Activated T-cell treated with anti-CD3 and anti-CD28 coated beads for 48 hours (primary cell): ENCODE measurements at places on chromosomes 6 and 20.

- no peak for DNase-seq
Measured at GRCh38 chr6:34412643-34413214, 13.1 kb downstream of the RPS10 start.

DNA sequence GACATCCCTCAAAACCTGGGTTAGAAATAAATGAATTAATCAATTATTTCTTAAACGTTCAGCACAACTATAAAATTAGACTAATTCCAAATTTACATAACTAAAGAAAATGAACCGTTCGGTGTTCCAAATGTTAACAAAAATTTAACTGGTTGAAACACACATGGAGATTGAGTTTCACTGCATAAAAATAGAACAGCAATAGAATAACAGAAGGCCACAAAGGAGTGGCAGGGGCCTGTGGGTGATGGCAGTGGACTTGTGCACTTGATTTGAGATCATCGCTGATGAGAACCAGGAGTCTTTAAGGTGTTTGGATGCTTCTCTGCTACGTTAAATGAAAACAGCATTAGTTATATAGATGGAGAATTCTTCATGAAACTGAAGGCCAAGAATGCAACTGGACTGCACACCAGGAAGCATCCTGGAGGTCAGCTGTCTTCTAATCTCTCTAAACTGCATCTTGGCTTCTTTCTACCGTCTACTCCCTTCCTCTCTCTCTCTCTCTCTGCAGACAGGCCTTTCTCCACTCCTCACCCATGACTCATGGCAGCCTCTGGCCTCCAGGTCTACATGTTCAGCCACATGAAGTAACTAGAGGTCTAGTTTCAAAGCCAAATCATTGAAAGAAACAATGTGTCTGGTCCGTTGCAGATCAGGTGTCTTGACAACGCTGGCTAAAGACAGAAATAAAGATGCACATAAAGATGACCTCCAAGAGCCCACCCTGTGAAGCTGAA lies 111.3 kb downstream of the SIM1 start:
- DNase-seq, result no peak

DNA sequence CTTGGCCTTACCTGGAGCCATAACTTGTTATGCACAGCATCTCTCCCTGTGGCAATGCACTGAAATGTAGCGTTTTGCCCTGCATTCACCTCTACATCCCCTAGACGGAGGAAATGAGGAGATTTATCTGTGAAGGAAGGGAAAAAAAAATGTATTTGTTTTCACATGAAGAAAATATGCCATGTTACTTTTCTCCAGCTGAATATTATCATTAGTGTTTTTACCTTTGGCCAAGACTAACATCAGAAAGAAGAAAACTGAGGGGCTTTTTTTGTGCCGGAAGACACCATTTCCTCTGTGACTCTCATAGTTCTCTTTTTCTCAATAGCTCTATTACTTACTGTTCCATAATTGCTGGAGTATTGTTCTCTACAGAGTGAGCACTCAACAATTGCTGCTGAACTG lies 280.4 kb downstream of the PTPRK start:
- no peak for DNase-seq

GRCh38 chr6:25064006-25064405 lies 128.2 kb upstream of the RIPOR2 start:
- no peak for DNase-seq

DNA sequence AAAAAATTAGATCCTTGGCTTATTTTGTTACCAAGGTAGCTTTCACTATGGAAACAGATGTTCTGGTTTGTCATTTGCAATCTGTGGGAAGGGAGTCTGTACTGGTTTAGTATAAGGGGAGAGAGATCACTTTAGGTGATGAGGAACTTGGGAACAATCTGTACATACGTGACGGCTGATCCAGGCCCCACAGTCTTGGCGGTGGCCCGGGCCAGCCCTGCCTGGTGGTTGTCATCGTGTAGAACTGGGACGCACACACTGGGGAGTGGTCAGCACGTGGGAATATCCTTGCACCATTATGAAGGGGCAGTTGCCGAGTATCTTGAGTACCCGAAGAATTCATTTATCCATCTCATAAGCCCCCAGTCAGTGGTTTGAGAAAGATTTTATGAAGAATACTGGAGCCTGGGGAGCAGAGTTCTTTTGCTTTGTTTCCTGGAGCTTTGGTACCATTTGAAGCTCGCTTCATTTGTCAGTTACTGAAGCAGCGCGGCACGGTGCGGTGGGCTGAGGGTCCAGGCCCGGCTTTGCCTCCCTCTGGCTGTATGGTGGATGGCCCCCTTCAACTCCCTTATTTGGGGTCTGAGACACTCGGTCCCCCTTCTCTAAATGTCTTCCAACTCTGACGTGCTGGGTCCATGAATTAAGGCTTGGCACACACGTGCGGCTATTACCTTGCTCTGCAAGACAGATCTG lies 22.8 kb upstream of the CLDN20 start:
- DNase-seq, result no peak

GRCh38 chr6:105967917-105968602 lies 118.1 kb upstream of the PRDM1 start:
- DNase-seq, result no peak

GRCh38 chr6:19369785-19370184 lies 467.4 kb upstream of the ID4 start:
- no peak for DNase-seq

DNA sequence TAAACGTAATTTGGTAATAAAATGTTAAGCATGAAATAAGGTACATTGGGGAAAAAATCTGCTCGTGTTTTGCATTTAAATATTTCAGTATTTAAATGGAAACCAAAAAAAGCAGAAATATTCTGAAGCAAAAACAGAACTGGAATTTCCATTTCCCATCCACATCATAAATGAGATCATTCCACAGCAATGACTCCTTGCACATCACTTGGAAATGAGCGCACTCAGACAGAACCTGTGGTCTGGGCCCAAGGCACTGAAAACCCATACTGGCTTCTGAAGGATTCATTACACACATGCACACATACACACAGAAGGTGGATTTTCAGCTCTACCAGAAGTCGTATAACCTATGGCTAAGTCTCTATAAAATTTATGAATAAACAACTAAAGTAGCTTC lies 174.8 kb downstream of the IBTK start:
- DNase-seq, result no peak

GRCh38 chr6:87731818-87732661 lies 30.0 kb upstream of the AKIRIN2 start:
- no peak for DNase-seq

DNA sequence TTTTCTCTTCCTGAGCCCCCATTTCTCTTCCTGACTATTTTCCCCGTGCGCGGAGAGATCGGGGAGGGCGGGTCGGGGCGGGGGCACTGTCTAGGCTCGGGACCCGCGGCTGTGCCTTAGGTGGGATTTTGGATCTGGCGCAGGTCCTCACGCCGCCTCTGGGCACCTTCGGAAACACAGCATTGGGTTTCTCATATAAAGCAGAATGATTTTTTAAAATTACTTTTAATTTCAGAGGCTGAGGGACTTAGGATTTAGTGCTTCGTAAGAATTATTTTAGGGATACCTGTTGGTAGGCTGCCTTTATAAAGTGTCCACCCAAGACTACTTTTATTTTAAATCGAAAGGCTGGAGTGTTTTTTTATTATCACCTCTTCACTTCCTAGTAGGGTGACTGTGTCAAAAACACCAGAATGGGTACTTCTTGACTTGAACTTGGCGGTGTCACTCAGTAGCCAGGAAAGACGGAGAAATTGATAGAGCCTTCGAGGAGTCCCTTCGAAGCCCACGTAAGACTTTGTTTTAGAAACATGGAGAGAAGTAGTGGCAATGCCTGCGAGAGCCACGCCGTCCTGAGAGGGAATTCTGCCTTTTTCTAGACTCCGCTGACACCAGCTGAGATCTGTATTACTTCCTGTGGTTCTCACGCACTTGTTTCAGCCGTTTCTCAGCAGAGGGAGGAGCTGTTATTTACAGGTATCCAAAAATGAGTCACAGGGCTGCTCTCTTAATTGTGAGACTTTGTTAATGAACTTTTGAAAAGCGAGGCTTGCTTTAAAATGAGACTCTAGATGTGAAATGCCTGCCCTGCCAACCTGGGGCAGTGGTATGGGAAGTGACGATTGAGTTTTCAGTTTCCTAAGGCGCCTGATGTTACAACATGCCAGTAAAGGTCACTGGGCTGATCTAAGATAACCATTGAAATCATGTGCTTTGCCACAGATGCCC lies 667 bp downstream of the STX11 start:
- peak; percentile 36 for DNase-seq

- no peak for DNase-seq
Measured at GRCh38 chr6:73854998-73855718, 159.2 kb downstream of the CD109 start.

DNA sequence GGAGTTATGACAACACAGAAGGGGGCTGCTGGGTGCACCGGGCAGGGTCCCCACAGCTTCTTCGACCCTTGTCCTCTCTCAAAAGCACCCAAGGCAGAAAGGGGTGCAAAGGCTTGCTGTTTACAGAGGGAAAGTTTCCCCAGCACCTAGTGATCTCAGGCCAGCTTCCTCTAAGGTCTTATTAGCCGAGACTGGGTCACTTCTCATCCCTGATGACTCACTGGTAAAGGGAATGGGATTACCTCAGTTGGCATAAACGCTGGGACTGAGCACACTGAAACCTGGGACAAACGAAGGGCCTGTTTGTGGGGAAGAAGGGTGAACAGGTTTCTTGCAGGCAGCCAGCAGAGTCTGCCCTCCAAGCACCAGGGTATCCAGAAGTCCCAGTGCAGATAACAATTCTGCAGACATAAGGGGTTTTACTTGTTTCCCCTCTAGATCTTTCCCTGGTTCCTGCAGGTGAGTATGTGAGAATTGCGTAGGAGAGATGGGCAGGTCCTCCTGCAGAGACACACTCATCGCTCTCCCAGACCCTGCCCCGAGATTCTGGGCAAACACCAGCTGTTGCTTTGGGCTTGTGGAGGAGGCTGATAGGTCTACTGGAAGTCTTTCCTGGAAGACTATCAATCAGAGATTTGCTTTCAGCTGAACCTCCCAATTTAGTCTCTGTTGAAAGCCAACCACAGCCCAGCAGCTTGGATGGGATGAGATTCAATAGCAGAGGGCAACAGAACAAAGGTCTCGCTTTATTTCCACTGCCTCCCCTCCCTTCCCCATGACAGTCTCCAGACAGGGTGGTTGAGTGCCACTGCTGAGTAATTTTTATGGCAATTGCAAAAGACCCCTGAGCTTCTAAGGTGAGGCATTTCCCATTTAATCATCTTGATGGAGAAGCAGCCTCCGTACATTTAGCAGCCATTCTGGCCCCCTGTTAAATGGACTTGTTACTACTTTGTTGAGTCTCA lies 25.7 kb downstream of the KCNG1 start:
- DNase-seq, result no peak

GRCh38 chr6:161044335-161044734 lies 52.8 kb downstream of the MAP3K4 start:
- no peak for DNase-seq
